ENCODE measurements at places on chromosomes 1 and 21.

DNA sequence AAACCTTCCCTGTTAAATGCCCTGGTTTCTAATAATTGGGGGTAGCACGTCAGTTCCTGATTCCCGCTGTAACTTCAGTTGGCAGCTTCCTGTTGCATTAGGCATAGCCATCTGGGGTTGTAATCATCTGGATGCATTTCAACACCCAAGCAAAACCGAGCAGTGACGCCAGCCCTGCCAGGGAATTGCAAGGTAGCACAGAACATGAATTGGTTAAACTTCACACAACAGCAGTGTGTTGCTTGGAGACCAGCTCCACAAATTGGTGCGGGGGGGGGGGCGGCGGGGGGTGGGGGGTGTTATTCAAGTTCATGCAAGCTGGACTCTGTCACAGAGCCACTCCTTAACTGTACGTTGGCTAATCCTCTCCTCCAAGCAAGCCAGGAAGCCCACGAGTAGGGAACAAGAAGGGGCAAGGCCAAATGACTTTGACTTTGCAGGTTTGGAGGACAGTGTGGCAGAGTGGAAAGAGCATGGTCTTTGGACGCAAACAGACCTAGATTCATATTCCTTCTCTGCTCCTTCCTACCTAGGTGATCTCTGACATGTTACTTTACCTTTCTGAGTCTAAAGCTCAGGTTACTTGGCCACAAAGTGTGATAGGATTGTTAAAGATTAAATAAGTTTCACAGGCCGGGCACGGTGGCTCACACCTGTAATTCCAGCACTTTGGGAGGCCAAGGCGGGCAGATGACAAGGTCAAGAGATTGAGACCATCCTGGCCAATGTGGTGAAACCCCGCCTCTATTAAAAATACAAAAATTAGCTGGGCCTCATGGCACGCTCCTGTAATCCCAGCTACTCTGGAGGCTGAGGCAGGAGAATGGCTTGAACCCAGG, 4.7 kb downstream of the LAX1 start:
- DNase-seq = peak; percentile 51

- no peak for DNase-seq
Observed at GRCh38 chr1:171389171-171389570, 75.2 kb downstream of the FMO4 start.

GRCh38 chr1:89553157-89553556, 28.5 kb downstream of the LRRC8B start:
- no peak for DNase-seq

DNA sequence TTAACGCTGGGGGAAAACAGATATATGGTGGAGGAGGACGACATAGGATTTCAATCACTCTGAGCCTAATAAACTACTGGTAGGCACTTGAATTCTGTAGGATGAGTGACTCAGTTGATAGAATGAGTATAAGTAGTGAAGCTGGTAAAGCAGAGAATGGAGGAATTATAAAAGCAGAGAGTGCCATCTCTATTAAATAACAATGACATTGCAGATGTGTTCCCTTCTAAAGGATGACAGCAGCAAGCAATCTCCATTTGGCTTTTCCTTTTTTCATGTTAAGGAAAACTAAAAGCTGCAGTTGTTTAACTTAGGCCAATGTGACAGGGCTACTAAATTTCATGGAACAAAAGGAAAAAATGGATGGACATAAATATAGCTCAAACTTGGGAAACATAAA, 17.5 kb downstream of the ZBTB8OS start:
- DNase-seq = no peak

- DNase-seq = no peak
Observed at GRCh38 chr1:60994369-60994768, 88.0 kb upstream of the NFIA start.

- peak; percentile 69 for DNase-seq
Observed at GRCh38 chr21:34890724-34891612, 158.1 kb downstream of the RUNX1 start.

- no peak for DNase-seq
Observed at GRCh38 chr1:162753998-162754585, 36.4 kb upstream of the HSD17B7 start.

DNA sequence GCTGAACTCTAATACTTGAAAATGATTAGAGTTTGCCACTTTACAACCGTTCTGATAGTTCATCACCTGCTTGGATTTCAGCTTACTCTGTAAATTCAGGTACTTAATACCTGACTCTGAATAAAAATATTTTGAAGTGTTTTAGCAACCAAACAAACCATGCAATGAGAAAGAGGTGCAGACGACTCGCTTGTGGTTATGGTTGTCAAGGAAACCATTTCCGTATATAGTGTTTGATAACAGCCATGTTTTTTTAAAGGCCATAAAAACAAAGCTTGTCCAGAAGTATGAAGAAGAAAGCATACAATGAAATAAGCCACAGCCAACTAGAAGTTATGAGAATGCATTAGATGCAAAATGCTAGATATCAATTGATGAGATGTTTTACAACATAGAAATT, 167.2 kb upstream of the HMCN1 start:
- DNase-seq = no peak

- DNase-seq = no peak
Observed at GRCh38 chr1:82813386-82813785, 1012.7 kb downstream of the ADGRL2 start.
